Skin of body (tissue), 3 donors: ENCODE measurements at places on chromosomes 16 and 17. TPM values are rescaled to one million over a fixed set of nuclear protein-coding genes. Genes with fewer than 3 reads are reported as not detected.
A peak's percentile ranks its signal among the peaks of the same experiment; 100 is the strongest.

DNA sequence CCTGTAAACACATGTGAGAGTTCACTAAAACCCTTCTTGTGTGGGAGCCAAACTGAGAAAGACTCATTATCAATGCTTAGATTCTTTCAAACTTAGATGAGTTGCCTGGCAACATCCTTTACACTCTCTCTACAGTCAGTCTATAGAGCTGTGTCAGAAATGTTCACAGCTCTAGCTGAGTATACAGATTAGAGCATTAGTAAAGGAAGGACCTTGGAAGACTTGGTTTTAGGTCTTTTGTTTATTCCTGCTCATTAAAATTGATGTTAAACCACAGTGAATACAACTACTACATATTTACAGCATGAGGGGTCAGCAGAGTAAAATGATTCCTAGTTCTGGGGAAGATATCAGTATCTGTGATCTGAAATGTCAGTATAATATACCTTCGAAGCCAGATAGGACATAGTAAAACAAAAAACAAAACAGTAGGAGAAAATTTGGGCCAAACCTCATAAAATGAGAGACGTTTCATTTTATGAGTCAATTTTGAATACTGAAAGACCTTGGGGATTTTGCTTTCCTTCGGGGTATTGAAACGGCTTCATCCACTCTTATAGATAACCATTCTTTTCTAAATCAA, 186.0 kb downstream of the TANC2 start:
- peak; percentile 7 for DNase-seq

GRCh38 chr16:22070361-22071330, 21.7 kb upstream of the VWA3A start:
- no peak for DNase-seq

- DNase-seq: no peak
These were observed 128.8 kb upstream of the ASIC2 start for GRCh38 chr17:33421933-33422332.

DNA sequence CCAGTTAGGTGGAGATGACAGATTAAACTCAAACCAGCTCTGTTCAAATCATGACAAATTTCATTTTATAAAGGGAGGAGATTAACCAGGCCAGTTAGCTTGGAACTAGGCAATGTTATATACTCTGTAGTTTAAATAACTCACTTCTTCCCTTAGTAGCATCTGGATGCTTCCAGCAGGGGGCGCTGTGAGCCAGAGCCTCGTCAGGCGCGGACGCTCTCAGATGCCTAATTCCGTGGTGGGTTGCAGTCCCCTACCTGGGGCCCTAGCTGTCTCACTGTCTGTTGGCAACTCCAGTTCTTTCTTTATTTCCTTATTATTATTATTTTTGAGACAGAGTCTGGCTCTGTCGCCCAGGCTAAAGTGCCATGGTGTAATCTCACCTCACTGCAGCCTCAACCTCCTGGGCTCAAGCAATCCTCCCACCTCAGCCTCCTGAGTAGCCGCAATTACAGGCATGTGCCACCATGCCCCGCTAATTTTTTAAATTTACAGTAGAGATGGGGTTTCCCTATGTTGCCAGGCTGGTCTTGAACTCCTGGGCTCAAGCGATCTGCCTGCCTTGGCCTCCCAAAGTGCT, 17.3 kb upstream of the WFDC1 start:
- no peak for DNase-seq

GRCh38 chr17:18996458-18996857, 8.1 kb downstream of the FAM83G start:
- no peak for DNase-seq

DNA sequence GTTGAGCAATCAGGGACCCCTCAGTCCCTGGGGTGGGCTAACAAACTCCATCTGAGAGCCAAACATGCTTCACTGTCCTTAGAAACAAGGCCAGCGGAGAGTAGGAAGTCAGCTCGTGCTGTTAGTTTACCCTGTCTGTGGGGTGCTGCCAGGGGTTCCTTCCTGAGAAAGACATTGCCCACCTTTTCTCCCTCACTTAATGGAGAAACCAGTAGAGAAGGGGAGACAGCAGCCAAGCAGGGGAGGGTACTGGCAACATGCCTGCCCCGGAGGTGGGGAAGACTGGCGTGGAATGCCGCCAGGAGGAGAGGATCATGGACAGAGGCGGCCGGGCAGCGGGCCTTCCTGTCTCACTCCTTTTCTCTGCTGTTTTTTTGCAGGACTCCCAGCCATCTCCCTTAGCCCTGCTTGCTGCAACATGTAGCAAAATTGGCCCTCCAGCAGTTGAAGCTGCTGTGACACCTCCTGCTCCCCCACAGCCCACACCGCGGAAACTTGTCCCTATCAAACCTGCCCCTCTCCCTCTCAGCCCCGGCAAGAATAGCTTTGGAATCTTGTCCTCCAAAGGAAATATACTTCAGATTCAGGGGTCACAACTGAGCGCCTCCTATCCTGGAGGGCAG, 19.9 kb downstream of the SP2 start:
- DNase-seq: peak; percentile 16

GRCh38 chr16:89485701-89486246, 4.6 kb downstream of the ANKRD11 start:
- no peak for DNase-seq

SDR42E1 gene
- total RNA-seq: 7.2 TPM

SARM1 gene
- total RNA-seq: 3.6 TPM

HBA2 gene
- 7,549 TPM for total RNA-seq

MEFV gene
- total RNA-seq: 1.8 TPM
